ENCODE measurements at places on chromosomes 7 and 10.

GRCh38 chr7:11957956-11958355 lies 126.0 kb upstream of the THSD7A start:
- no peak for DNase-seq

DNA sequence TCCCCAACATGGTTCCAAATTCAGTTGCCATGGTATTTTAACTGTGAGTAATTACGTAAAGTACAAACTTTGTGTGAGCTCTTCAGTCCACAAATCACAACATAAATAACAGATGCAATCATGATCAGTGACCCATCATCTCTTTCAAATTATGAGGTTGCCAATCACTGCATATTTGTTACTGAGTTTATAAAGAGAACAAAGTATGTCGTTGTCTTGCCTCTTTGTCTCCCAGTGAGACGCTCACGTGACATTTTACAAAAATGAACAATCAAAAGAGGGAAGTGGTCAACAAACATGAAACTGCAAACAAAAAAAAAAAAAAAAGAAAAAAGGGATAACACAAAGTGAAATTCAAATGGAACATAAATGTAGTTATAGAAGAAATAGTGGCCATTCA lies 122.7 kb upstream of the PDSS1 start:
- DNase-seq = peak; percentile 88

GRCh38 chr10:133448120-133448519 lies 5.6 kb upstream of the SCART1 start:
- DNase-seq = no peak

- DNase-seq = no peak
These were observed 70.1 kb downstream of the RNF133 start for GRCh38 chr7:122628651-122629411.

DNA sequence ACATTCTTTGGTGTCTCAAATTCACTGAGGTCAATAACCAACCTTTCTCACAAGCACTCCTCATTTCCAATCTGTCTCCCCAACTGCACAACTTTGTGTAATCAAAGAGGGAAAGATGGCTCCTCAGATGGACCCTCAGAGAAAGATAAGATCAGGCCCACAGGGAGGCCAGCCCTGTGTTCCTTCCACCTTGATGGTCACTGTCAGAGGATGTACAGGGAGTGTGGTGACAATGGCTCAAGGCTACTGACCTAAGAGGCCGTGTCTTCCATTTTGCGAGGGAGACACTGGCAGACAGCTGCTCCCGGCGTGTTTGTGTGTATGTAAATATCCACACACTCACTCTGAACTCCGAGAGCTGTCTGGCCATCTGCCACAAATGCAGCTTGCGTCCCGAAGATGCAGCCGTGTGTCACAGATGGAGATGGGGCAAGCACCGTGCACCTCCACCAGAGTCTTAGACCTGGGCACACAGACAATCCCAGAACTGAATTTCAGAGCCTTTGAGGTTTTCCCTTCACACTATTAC lies 712.1 kb upstream of the NRP1 start:
- no peak for DNase-seq

DNA sequence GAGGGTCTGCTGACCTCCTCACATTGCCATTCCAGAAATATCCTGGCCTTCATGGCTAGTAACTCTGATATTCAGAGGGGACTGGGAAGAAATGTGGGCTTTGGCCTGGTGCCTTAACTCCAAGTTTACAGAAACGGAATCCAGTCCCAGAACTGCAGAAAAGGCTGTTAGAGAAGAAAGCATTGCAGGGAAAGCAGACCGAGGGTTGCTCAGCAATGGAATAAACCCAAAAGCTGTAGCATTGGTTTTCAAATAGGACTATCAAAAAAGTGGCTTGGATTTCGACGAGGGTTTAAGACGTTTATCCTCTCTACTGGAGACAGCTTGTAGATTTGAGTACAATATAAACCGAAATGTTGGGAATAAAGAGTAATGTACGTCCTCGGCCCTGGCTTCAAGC lies 425.8 kb upstream of the FOXK1 start:
- no peak for DNase-seq

DNA sequence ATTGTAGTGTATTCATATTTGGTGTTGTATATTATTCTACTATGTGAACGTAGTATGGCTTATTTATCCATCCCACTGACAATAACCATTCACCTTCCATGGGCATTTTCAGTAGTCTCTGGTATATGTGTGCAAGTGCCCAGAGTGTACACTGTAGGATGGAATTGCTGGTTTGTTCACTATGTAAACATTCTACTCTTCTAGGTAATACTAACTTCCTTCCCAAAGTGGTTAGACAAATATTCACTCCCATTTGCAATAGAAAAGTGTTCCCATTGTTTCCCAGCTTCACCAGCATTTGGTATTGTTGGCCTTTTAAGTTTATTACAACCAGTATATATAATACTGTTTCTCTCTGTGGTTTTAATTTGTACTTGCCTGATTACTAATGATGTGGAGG lies 153.7 kb downstream of the C7orf25 start:
- DNase-seq = no peak

DNA sequence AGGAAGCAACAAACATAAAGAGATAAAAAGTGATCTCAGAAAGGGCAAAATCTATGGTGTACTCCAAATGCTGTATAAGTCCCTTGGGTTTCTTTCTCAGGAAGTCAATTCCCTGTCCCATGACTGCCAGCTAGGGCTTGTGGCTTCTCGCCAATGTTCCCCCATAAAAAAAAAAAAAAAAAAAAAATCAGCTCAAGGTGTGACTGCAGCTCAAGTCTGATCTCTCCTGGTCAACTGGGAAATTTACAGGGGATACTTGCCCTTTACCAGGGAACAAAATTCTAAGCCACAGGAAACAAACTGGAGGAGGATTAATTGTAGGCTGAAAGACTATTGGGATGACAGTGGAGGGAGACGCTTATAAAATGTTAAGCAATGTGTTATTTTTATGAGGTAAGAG lies 76.0 kb downstream of the PCGF5 start:
- DNase-seq = no peak

GRCh38 chr7:96329241-96329640 lies 7.3 kb upstream of the SLC25A13 start:
- no peak for DNase-seq

DNA sequence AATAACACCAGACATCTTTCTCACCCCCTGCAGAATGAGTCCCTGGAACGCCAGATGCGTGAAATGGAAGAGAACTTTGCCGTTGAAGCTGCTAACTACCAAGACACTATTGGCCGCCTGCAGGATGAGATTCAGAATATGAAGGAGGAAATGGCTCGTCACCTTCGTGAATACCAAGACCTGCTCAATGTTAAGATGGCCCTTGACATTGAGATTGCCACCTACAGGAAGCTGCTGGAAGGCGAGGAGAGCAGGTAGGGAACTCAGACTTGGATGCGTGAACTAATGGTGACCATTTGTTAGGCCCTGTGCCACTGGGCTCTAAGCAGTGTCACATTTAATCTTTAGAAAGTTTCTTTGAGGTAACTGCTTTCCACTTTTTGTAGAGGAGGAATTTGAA lies 7.1 kb downstream of the VIM start:
- no peak for DNase-seq

DNA sequence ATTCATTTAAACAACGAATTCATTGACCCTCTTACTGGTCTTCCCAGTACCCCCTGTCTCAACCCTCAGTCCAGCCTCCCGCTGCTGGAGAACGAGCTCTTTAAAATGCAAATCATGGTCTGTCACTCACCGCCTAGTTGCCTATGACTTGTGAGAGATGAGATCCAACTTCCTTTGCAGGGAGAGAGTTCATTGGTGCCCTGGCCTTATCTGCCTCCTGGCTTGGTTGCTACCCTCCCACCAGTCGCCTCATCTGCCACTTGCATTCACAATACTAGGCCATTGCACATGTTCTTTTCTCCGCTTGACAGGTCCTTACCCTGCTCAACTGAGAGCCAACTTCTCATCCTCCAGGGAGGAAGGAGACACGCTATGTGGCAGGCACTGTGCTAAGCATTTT lies 54.0 kb upstream of the MXI1 start:
- no peak for DNase-seq

- DNase-seq = no peak
These were observed 11.1 kb downstream of the MAFK start for GRCh38 chr7:1541431-1542162.

- no peak for DNase-seq
These were observed 873.7 kb downstream of the NXPH1 start for GRCh38 chr7:9307131-9307530.

DNA sequence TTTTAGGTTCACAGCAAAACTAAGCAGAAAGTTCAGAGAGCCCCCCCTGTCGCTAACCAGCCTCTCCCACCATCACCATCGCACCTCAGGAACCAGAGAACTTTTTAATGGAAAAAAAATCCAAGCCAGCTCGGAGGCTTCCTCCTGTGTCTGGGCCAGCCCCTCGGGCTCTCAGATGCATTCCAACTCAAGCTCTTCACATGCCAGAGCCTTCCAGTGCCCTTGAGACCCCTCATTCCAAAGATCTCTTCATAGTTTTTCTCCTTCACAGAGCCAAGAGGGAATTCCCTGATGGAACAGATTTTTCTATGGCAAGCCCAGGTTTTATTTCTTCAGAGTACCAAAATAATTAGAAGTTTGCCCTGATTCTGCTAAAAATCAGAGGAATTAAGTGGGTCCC lies 153.4 kb upstream of the LANCL2 start:
- DNase-seq = no peak

GRCh38 chr10:56975513-56975912 lies 614.5 kb upstream of the ZWINT start:
- DNase-seq = no peak

DNA sequence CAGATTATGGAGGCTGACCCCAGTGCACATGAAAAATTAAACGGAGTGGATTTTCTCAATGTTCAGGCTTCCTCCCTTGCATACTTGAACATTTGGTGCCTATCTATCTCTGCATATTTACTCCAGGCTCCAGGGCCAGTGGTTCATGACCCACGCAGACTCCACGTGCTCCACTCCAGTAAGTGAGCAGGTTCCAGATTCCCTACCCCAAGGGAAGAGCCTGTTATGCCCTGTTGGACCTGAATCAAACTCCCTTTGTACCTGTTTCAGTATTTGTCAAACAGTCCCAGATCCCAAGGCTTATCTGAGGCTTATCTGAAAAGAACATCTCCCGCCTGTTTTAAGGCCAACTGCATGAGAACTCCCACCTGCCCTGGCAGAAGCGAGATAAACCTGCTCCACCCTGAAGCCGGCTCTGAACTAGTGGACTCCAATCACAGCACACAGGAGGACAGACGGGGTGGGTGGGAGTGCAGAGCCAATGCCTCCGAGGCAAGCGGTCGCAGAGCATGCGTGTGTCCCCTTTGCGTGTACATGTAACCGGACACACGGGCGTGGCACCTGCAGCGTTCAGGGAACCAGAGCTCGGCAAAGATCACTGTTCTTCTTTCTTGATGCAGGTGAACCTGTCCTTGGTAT lies 2.3 kb upstream of the FUOM start:
- DNase-seq = no peak

DNA sequence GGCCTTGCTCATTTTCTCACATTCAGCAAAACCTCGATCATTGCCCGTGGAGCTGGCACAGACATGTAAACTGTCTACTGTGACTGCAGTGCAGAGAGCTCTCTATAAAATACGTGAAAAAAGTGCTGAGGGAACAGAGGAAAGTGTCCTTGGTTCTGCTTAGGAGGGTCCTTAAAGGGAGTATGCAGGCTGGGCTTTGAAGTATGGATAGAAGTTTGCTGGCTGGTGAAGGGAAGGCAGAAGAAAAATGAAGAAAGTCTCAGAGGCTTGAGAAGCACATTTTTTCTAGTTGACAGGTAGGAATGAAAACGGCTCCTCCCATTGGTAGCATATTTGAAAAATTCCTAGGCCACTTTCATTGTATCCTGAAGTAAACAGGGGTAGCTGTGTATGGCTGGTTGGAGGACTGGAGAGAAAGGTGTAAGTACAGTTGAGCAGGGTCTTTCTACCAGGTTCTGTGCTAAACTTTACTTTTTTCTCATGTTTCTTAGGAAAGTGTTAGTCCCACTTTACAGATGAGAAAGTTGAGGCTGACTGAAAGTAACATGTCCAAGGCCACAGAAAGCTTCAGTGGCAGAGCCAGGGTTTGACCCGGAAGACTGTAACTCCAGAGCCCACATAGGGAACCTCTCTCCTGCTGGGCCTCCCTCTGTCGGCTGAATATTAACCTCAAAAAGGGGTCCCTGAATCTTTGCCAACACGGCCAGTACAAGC lies 63.0 kb upstream of the PPIF start:
- DNase-seq = no peak

GRCh38 chr10:61987537-61987936 lies 86.0 kb downstream of the ARID5B start:
- no peak for DNase-seq

GRCh38 chr7:101128040-101128834 lies 1.3 kb downstream of the SERPINE1 start:
- DNase-seq = no peak
